SJSA1 (cell line): ENCODE measurements at places on chromosomes 12 and 14.

DNA sequence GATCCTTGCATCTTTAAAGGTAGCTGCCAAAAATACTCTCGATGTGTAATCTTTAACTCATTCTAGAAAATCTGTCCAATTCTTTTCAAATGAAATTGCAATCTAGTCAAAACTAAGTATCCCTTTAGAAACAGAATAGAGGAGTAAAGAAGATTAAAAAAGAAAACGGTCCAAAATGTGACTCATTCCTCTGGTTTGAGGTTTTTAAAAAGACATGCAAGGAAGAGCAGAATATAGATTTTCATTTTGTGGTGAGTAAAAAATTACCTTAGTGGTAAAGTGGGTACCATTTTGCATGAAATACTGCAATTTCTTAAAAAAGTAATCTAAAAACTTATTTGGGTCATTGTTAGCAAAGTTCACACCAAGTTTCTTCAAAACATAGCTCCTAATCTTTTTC, 108.4 kb downstream of the BRMS1L start:
- no peaks in the 10 kb centered on the region for H3K36me3 ChIP-seq
- H3K27ac ChIP-seq: no peak overlapping the region
- no peak overlapping the region for H3K4me3 ChIP-seq
- no peaks in the 10 kb centered on the region for H3K4me1 ChIP-seq

GRCh38 chr12:88494520-88494919, 85.8 kb downstream of the KITLG start:
- H3K27me3 ChIP-seq: no peaks in the 10 kb centered on the region
- H3K27ac ChIP-seq: no peak overlapping the region
- no peaks in the 10 kb centered on the region for H3K4me1 ChIP-seq
- no peaks in the 10 kb centered on the region for H3K36me3 ChIP-seq
- no peak overlapping the region for H3K4me3 ChIP-seq

DNA sequence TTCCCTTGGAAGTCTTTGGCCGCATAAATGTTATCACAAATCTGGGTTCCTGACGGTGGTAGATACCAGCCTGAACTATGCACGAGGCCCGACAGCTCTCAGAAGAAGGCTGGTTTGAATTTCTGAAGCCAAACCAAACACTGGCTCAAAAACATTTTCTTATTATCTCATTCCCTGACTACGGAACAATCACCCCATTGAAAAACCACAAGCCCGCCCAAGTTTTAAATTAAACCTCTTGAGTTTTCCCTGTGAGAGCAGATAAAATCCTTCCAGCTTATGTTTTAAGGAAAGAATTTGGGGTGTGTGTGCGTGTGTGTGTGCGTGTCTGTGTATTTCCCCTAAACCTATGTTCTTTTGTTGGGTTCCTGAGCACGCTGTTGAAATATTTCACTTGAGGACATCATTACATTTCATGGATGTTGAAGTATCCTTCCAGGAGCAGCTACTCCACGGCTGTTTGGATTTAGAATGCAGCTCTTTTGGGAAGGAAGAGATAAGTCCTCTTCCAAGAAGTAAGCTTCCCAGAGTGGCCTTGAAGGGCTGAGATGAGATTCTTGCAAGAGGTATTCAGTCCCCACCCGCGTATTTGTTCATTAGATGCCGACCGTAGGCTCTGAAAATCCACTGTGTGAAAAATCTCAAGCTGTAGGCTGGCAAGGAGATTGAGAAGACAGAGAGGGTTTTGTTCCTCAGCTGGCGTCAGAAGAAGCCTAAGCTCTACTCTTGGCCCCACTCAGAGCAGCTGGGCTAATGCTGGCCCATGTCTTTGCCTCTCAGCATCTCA, 131.0 kb upstream of the NCOR2 start:
- H3K27ac ChIP-seq: peak overlapping the region; percentile 95
- no peaks in the 10 kb centered on the region for H3K27me3 ChIP-seq
- peaks cover 56% of the 10 kb centered on the region for H3K4me1 ChIP-seq
- peak; percentile 91 for DNase-seq
- peaks cover 4% of the 10 kb centered on the region for H3K36me3 ChIP-seq

GRCh38 chr12:112930350-112930749, 7.9 kb upstream of the OAS3 start:
- H3K36me3 ChIP-seq: no peaks in the 10 kb centered on the region
- H3K27ac ChIP-seq: no peak overlapping the region
- no peak for DNase-seq
- H3K4me1 ChIP-seq: no peaks in the 10 kb centered on the region
- H3K4me3 ChIP-seq: no peak overlapping the region
